ENCODE measurements at places on chromosomes 13 and 19.
A peak's percentile ranks its signal among the peaks of the same experiment; 100 is the strongest.

- DNase-seq = peak; percentile 24
These were observed 11.7 kb upstream of the ADGRE5 start for GRCh38 chr19:14369399-14370168.

GRCh38 chr19:17058236-17058635 lies 17.0 kb downstream of the HAUS8 start:
- DNase-seq = no peak

GRCh38 chr19:21835429-21835809 lies 563 bp downstream of the ZNF43 start:
- no peak for DNase-seq

GRCh38 chr13:101082441-101082840 lies 333.9 kb downstream of the NALCN start:
- DNase-seq = no peak

GRCh38 chr19:57688011-57688763 lies 6.4 kb downstream of the ZNF551 start:
- no peak for DNase-seq

DNA sequence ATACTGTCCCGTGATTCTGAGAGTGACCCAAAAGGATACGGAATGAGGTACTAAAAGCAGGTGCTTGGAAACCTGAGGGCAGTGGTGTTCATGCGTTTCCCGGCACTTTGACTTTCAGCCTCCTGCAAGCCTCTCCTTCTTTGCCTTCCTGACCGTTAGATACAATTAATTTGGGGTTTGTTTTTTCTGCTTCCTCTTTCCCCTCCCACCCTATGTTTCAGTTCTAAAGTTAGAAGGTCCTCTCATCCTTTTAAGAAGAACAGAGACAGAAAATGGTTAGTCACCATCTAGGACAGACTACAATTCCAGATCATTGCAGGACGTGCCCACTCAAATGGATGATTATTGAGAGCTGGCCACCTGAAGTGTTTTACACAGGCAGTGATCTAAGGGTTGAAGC lies 1.8 kb upstream of the LILRB4 start:
- no peak for DNase-seq

DNA sequence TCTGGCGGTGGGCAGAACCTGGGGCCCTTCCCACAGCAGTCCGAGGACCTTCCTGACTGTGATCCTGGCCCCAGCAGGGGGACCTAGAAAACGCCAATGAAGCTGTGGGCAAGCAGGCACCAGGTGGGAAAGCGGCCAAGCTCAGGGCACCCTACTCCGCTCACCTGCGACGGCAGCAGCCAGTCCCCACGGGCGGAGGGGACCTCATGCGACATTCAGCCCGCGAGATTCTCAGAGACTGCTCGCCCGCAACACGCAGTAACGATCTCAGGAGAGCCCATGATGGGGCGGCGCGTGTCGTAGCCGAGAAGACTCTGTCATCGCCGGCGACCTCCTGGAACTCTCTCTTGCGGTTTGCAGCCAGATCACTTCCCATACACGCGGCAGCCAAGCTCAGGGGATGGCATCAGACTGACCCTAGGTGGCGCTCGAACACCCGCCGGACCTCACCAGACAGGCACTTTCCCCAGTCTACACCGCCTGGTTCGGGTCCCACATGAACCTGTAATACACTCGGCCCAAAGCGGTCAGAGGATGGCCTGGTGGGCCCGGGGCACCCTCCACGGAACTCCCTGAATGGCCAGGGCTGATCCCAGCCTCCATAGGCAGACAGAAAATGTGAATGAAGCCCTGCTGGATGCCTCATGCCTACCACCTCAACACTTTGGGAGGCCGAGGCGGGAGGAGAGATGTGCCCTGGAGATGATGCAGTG lies 26.5 kb downstream of the MAN2B1 start:
- peak; percentile 92 for DNase-seq

GRCh38 chr19:30388327-30388726 lies 16.1 kb downstream of the ZNF536 start:
- no peak for DNase-seq

- no peak for DNase-seq
These were observed 25.8 kb upstream of the TINCR start for GRCh38 chr19:5593343-5594255.

DNA sequence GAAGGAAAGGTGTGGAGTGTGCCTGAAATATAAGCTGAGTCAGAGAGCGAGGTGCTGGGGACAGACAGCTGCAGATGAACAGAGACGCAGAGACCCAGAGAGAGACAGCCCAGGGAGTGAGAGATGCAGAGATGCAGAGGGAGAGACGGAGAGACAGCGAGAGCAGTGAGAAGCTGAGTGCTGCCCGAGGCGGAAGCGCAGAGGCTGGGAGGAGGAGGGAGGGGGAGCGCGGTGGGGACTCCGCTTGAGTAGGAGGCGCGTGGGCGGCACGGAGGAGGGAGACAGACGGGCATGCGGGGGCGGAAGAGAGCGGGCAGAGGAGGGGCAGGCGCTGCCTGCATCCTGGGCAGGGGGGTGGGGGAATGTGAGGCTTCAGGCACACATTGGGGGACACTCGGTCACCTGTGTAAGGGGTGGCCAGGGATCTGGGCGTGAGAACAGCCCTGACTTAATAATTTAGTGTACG lies 25.7 kb downstream of the SLC8A2 start:
- no peak for DNase-seq

DNA sequence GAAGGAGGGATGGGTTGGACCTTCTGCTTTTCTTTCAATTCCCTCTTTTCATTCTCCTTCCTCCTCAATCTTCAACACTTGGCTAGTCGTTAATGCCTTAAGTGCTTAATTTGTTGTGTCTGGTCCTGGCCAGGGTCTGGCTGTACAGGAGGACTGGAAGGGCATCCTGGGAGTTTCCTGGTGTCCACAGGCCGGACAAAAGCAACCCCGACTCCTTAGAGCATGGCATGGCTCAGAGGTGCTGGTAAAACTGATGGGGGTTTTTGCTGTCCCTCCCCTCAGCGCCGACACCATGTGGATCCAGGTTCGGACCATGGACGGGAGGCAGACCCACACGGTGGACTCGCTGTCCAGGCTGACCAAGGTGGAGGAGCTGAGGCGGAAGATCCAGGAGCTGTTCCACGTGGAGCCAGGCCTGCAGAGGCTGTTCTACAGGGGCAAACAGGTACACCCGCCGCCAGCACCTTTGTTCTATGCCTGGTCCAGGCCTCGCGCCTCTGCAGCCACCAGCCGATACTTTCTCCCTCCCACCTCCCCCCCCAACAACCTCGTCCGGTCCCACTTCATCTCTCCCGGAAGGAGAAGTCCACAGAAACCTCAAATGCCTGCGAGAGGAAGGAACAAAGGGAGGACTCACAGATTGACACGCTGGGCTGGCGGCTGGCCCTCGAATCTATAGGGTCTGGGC lies 1.4 kb downstream of the UHRF1 start:
- DNase-seq = no peak

DNA sequence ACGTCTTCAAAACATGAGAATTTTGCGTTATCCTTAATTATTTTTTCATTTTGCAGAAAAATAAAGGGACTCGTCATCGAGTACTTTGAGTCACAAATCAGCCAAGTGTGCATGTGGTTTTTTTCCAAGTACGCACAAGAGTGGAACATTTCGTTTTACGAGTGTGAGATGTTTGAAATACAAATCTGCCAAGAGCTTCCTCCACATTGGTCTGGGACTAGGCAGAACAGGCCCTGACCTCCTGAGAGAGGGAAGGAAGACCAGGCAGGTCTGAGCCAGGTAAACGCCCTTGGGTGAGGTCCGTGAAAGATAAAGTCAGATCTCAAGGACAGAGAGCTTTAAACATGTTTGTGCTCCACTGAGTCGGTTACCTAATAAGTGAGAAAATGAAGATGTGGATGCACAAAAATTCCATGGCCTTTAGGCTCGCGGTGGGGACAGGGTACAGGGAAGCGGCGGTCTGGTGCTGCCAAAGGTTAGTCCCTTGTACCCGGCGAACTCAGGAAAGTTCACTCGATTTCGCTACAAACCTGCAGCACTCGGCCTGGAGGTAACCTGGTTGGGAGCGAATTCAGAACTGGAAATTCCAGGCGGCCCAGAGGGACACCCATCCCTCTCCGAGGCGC lies 473 bp upstream of the ITM2B start:
- no peak for DNase-seq

DNA sequence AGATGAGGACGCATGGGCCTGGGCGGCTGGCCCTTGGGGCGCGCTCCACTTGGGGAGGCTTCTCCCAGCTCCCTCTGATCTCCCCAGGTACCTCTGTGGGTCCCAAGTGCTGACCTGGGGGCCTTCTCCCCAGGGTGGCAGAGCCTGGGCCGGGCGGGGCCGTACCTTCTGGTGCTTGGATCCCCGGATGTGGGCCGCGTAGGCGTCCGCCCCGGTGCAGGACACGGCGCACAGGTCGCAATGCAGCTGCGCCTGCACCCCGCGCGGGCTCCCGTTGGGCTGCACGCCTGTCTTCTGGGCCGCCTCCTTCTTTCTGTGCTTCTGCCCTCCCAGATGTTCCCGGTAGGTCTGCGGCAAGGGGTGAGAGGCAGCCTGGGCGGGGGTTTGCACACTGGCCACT lies 41.1 kb upstream of the MATK start:
- DNase-seq = no peak

- no peak for DNase-seq
These were observed 13.5 kb downstream of the TUBGCP3 start for GRCh38 chr13:112574416-112574815.

DNA sequence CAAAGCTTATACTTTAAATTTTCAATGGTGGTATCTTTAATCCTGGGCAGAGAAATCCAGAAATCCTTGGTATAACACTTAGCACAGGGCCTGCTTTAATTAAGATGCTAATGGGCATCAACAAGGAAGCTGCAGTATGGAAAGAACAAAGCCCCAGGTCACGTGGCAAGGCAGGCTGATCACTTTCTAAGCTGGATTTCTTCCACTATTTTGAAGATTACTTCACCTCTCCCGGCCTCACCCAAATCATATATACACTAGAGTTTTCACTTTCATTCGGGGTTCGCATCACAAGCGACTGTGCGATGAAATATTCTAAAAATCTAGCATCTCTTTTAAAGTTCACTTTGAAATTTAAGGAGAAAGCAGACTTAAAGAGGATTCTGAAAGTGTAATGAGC lies 71.8 kb downstream of the STARD13 start:
- DNase-seq = no peak

- DNase-seq = no peak
These were observed 16.2 kb downstream of the EGLN2 start for GRCh38 chr19:40815223-40815622.

DNA sequence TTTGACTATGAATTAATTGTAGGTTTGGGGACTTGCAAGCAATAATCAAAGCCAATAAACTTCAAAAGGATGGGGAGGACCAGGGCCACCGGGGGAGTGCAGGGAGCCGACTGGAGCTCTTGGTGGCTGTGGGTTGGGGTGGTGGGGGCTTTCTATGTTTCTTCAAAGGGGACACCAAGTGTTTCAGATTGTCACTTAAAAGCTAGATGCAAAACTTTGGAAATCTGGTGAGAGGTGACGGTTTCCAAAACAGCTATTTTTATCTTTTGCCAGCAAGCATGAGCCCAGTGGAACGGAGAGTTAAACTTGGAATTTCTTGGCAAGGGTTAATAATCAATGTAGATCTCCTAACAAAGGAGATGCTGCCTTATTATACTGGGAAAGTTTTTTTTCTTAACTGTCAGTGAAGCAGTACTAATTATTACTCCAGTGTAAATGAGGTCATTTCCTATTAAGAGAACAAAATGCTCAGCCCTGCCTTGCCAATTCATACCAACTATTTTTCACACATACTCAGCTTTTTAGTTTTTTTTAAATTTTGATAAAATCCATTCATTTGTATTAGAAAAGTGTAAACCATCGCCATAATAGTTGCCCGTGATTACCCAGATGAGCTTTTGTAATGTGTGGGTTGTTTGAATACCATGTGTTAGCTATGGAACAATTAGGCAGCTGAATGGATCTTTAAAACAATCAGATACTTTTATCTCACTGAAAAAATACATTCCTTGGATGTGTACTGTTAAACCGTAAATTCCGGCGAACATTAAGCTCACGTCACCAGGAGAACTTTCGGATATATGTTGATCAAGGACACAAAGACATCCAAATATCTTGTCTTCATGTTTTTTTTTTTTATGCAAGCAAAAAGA lies 95.9 kb upstream of the ZNF536 start:
- no peak for DNase-seq

DNA sequence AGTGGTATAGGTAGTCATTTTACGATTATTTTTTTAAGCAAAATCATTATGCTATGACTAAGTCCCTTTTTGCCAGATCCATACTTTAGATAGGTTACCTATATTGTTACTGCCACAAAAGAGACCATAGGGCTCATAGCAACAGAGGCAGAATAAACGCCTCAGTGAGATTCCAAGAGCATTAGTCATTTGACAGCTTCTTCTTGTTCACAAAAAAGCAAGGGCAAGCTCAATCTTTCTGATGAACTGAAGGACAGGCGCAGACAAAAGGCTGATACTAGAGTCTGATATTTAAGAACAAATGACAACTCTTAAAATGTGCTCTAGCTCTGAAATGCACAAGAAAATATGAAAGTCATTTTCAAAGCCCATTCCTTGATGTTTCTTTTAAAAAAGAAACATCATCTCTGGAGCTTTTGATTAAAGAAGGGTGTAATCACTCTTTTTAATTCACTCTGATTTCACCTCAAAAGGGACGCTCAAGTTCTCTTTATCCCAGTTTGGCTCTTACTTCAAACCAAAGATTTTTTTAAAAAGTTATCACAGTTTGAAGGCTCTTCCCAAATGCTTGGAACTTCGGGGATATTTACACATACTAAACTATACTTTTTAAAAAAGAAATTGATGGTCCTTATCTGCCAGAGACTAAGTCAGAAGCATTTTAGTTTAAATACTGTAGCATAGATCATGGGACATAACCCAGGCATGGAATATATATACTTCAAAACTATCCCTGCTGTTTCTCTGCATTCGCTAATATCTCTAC lies 187.2 kb downstream of the EFNB2 start:
- no peak for DNase-seq

- DNase-seq = no peak
These were observed 219.4 kb downstream of the KLF5 start for GRCh38 chr13:73278186-73278585.

DNA sequence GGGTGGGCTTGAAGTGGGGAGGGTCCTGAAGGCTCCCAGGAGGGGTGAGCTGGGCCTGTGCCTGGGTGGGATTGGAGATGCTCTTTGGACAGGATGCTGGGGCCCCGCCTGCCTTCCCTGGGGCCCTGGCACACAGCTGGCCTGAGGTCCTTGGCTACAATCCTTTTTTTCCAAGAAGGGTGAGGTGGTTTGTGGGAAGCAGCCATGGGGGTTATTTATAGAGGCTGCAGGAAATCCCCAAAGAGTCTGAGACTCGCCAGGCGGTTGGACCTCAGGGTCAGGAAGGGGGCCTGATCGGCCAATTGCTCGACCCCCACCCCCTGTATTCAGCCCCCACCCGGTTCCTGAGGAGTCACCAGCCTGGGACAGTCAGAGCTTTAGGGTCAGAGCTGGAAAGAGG lies 10.0 kb downstream of the GTPBP3 start:
- no peak for DNase-seq

GRCh38 chr19:3995607-3996006 lies 10.3 kb upstream of the EEF2 start:
- DNase-seq = no peak
